Spinal cord (tissue), 10 donors: ENCODE measurements at places on chromosomes 3 and 15. TPM values are rescaled to one million over a fixed set of nuclear protein-coding genes. Genes with fewer than 3 reads are reported as not detected.

DNA sequence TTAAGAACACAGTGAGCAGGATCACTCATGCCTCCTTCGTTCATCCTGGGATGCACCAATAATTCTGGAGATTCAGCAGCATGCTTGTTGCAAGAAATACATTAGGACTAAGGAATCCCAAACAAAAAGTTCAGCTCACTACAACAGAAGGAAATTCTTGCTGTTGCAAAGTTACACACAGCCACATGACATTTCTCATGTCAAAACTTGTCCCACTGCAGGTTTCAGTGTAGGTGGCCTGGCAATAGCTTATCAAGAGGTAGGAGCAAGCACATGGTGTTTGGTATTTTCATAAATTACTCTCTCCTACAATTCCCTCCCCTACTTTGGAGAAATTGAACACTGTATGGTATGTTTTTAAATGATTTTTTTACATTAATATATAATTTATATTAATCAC, 399.6 kb upstream of the EPHA3 start:
- no peaks in the 10 kb centered on the region for H3K4me1 ChIP-seq
- H3K27ac ChIP-seq: no peak overlapping the region
- no peak overlapping the region for H3K4me3 ChIP-seq
- no peaks in the 10 kb centered on the region for H3K36me3 ChIP-seq

The CHRD gene
- total RNA-seq: 11.4 TPM

The SV2B gene
- 6.6 TPM for total RNA-seq

- H3K36me3 ChIP-seq: no peaks in the 10 kb centered on the region
- no peak overlapping the region for H3K4me3 ChIP-seq
- no peak overlapping the region for H3K27ac ChIP-seq
- H3K4me1 ChIP-seq: no peaks in the 10 kb centered on the region
- no peak for DNase-seq
These were observed 358.2 kb downstream of the SQOR start for GRCh38 chr15:45993072-45993471.

- no peak overlapping the region for H3K4me3 ChIP-seq
- H3K4me1 ChIP-seq: no peaks in the 10 kb centered on the region
- H3K27ac ChIP-seq: no peak overlapping the region
- no peak for DNase-seq
These were observed 31.8 kb downstream of the UPK1B start for GRCh38 chr3:119205209-119205608.

- H3K27ac ChIP-seq: peak overlapping the region; percentile 89
- peaks cover 23% of the 10 kb centered on the region for H3K4me1 ChIP-seq
- H3K27me3 ChIP-seq: no peaks in the 10 kb centered on the region
These were observed 712 bp downstream of the RTF1 start for GRCh38 chr15:41417418-41418195.

DNA sequence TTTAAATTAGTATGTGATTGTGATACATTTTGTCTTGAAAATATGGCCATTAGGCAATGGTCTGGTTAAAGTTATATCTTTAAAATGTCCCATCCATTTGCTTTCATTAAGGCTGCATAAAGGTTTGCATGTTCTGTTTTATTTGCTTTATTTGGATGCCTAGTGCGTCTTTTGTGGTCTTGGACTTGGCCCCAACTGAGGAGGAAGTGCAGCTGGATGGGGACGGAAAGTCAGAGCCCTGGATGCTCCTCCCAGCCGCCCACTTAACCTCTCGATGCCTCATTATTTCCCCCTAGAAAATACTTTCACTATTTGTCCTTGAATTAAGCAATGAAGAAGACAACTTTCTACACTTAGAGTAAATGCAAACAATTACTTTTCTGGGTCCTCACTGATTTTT, 898.2 kb downstream of the MCTP2 start:
- H3K4me3 ChIP-seq: no peak overlapping the region
- no peak for DNase-seq

- H3K4me1 ChIP-seq: peaks cover 23% of the 10 kb centered on the region
- no peaks in the 10 kb centered on the region for H3K27me3 ChIP-seq
- H3K4me3 ChIP-seq: no peak overlapping the region
- H3K36me3 ChIP-seq: no peaks in the 10 kb centered on the region
These were observed 152.2 kb downstream of the CHDH start for GRCh38 chr3:53694046-53694445.
